ENCODE measurements at places on chromosomes 16 and 17. TPM values are rescaled to one million over a fixed set of nuclear protein-coding genes. Genes with fewer than 3 reads are reported as not detected.

- H3K4me1 ChIP-seq = no peaks in the 10 kb centered on the region
- H3K4me3 ChIP-seq = no peak overlapping the region
Measured at GRCh38 chr17:9229160-9229825, 208.0 kb downstream of the NTN1 start.

GRCh38 chr17:46026166-46027047 lies 27.4 kb downstream of the STH start:
- peaks cover 18% of the 10 kb centered on the region for H3K4me1 ChIP-seq
- H3K27me3 ChIP-seq = no peaks in the 10 kb centered on the region
- DNase-seq = no peak
- H3K4me3 ChIP-seq = no peak overlapping the region
- H3K36me3 ChIP-seq = peaks cover 26% of the 10 kb centered on the region

DNA sequence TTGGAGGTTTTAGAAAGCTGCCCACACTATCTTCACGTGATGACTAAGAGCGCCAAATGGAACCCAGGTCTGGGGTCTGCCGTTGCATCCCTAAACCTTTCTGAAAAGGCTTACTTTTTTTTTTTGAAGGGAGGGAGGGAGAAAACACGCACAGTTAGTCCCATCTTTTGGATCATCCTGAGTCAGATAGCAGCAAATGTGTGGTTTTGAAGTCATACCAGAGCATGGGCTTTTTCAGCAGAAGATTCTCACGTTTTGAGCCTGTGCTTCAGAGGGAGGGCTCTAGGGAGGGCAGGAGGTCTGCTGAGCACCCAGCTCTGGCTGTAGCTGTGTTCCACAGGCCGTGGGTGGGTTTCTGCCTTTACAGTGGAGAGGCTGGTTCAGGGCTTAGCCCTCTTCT lies 194.7 kb downstream of the SNX29 start:
- no peak overlapping the region for H3K27ac ChIP-seq
- H3K4me3 ChIP-seq = no peak overlapping the region
- no peaks in the 10 kb centered on the region for H3K4me1 ChIP-seq
- no peak for DNase-seq
- no peaks in the 10 kb centered on the region for H3K36me3 ChIP-seq

DNA sequence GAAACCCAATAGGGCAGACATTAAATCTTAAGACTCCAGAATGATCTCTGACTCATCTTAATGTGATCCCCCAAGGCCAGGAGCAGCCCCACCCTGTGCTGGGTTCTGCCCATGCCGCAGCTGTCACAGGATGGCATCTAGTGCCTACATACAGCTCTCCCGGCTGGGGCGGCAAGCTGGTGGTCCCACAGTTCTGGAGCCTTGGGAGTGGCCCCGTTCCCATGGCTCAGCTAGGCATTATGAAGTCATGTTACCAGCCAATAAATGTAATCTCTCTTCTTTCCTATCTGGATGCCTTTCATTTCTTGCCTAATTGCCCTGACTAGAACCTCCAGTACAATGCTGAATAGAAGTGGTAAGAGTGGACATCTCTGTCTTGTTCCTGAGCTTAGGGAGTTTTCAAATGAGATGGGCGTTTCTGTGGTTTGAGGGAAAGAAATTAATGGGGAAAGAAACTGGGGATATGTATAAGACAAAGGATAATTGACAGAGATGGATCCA lies 95.7 kb upstream of the DNAH17 start:
- no peaks in the 10 kb centered on the region for H3K27me3 ChIP-seq
- H3K36me3 ChIP-seq = peaks cover 33% of the 10 kb centered on the region
- H3K4me3 ChIP-seq = no peak overlapping the region
- DNase-seq = no peak

DNA sequence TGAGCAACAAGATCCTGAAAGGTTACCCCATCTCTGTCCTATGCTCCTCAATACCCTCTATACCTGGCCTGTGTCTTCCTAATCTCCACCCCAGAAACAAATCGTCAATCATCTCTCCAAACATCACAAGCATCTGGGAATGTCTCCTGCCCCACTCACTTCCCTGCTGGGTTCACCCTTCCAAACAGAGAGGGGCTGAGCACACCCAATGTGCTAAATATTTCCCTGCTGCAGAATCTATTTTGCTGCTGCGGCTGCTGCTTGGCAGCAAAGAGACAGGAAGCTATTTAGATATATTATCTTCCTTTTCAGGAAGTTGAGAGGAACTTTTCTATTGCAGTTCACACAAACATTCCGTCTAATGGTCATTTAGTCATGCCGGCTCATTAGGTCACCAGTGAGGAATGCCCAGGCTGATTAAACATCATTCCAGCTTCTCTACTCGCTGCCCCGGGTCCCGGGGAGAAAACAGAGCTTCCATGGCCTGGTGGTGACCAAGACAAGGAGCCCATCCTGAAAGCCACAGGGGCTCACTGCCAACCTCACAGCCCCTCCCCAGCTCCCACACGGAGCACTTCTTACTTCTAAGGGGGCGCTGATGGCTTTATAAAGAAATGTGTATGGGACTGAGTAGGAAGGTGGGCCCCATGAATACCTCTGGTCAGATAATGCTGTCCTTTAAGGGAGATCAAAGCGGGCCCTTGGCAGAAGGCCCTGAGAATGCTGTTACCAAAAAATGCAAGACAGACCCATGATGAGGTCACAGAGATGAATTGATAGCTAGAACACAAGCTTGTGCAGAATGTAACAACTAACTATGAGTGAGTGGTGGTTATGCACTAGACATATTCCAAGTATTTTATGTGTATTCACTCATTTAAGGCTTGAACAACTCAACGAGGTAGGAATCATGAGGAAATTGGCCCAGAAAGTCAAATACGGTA lies 218.3 kb downstream of the SOX9 start:
- no peaks in the 10 kb centered on the region for H3K4me1 ChIP-seq
- DNase-seq = no peak
- H3K27me3 ChIP-seq = no peaks in the 10 kb centered on the region
- H3K27ac ChIP-seq = no peak overlapping the region
- H3K4me3 ChIP-seq = no peak overlapping the region

- H3K4me1 ChIP-seq = no peaks in the 10 kb centered on the region
- no peak for DNase-seq
- H3K4me3 ChIP-seq = no peak overlapping the region
- no peak overlapping the region for H3K27ac ChIP-seq
- H3K27me3 ChIP-seq = peaks cover 16% of the 10 kb centered on the region
- H3K36me3 ChIP-seq = no peaks in the 10 kb centered on the region
Measured at GRCh38 chr17:65085397-65085796, 28.9 kb upstream of the GNA13 start.

DNA sequence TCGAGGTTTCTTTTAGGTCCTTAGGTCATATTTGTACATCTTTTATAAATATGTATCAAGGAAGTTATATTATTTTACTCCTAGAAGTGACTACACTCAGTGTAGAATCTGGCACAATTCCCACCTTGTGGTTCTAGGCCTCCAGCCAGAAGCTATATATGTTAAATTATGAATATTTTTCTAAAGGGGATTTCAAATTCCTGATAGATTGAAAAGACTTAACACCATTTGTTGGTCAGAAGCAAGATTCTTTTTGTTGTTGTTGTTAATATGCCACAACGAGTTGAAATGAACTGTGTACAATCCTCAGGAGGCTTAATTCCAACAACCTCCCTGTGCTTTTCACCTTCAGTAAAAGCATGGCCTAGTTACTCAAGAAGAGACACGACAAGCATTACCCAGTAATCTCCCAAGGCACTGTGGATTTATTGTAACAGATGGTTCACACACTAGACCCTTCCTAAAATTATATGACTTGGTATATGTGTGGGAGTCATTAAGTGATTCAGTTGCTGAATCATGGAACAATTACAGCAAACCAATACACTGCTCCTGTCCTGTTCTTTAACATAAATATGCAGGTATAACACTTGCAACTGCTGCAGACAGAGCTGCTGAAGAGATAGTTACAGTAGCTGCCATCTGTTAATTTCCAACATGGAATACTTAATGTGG lies 964.4 kb upstream of the GOT2 start:
- no peak overlapping the region for H3K27ac ChIP-seq
- DNase-seq = no peak
- no peaks in the 10 kb centered on the region for H3K36me3 ChIP-seq

DNA sequence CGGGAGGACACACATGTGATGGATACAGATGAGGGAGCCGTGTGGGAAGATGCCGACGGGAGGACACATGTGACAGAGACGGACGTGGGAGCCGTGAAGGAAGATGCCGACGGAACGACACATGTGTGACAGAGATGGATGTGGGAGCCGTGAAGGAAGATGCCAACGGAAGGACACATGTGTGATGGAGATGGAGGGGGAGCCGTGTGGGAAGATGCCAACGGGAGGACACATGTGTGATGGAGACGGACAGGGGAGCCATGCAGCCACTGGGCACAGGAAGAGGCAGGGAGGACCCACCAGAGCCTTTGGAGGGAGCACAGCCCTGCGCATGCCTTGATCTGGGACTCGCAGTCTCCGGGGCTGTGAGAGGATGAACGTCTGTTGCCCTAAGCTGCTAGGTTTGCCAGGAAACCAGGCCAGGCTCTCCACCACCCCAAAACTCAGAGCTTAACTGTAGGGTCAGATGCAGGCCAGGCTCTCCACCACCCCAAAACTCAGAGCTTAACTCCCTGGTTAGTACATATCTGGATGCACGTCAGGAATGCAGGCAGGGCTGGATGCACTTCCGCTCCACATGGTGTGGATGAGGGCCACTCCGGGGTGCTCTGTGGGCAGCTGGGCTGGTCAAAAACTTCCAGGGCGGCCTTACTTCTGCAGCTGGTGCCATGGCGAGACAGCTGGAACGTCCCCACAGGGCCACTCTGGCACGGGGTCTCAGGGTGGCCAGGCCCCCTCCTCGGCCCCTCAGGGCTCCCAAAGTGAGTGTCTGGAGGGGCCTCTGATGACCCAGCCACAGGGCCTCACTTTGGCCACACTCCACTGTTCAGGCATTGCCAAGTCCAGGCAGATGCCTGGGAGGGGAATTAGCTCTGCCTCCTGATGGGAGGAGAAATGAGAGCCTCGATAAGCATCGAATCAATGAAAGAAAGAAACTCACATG lies 47.7 kb upstream of the ZNF469 start:
- no peak for DNase-seq
- no peaks in the 10 kb centered on the region for H3K36me3 ChIP-seq
- no peak overlapping the region for H3K27ac ChIP-seq
- H3K27me3 ChIP-seq = no peaks in the 10 kb centered on the region

GRCh38 chr16:57530104-57530521 lies 6.3 kb downstream of the CCDC102A start:
- peaks cover 8% of the 10 kb centered on the region for H3K36me3 ChIP-seq
- H3K27ac ChIP-seq = peak overlapping the region; percentile 97
- peak overlapping the region; percentile 76 for H3K4me3 ChIP-seq
- no peaks in the 10 kb centered on the region for H3K27me3 ChIP-seq
- H3K4me1 ChIP-seq = peaks cover 51% of the 10 kb centered on the region

DNA sequence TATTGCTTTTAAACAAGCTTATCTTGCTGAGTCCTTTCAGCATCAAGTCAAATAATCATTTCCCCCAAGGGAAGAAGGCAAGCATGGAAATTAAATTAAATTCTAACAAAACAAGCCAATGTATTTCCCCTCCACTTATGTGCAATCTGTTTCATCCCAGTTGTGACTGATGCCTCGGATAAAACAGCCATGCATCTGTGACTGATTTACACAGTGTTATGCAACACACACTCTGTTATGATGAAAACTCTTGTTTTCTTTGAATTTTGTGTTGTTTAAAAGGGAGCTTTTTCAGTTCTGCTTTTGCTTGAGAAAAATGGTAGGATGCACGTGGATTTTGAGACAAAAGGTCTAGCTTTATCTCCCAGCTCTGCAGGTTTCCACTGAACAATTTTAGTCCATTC lies 32.6 kb downstream of the TMEM100 start:
- no peaks in the 10 kb centered on the region for H3K27me3 ChIP-seq
- no peaks in the 10 kb centered on the region for H3K36me3 ChIP-seq
- DNase-seq = no peak
- no peak overlapping the region for H3K4me3 ChIP-seq

- H3K27ac ChIP-seq = no peak overlapping the region
- no peak for DNase-seq
- peaks cover 2% of the 10 kb centered on the region for H3K27me3 ChIP-seq
- no peaks in the 10 kb centered on the region for H3K36me3 ChIP-seq
- no peak overlapping the region for H3K4me3 ChIP-seq
Measured at GRCh38 chr17:68634345-68634876, 33.2 kb upstream of the FAM20A start.

- H3K36me3 ChIP-seq = peaks cover 9% of the 10 kb centered on the region
- no peak for DNase-seq
- peaks cover 51% of the 10 kb centered on the region for H3K4me1 ChIP-seq
- H3K27me3 ChIP-seq = no peaks in the 10 kb centered on the region
Measured at GRCh38 chr17:4142107-4142900, 526 bp downstream of the ZZEF1 start.

DNA sequence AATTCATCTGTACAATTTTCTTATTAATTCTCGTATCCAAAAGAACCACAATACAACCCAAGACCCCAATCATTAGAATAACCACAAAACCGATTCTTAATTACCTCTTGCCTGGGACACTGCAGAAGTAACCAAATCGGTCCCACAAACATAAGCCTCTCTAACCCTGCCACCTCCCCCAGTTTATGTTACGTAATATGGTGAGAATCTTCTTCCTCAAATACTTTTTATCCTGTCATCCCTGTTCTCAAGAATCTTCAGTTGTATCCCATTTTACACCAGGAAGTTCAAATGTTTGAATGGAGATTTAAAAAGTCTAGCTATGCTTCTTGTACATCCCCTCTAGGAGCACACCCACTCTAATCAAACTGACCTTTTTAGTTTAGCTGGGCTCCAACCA lies 269.3 kb upstream of the TBX2 start:
- peaks cover 11% of the 10 kb centered on the region for H3K4me1 ChIP-seq
- H3K27ac ChIP-seq = no peak overlapping the region
- H3K4me3 ChIP-seq = no peak overlapping the region
- DNase-seq = no peak
- H3K36me3 ChIP-seq = no peaks in the 10 kb centered on the region
- peaks cover 12% of the 10 kb centered on the region for H3K27me3 ChIP-seq

DNA sequence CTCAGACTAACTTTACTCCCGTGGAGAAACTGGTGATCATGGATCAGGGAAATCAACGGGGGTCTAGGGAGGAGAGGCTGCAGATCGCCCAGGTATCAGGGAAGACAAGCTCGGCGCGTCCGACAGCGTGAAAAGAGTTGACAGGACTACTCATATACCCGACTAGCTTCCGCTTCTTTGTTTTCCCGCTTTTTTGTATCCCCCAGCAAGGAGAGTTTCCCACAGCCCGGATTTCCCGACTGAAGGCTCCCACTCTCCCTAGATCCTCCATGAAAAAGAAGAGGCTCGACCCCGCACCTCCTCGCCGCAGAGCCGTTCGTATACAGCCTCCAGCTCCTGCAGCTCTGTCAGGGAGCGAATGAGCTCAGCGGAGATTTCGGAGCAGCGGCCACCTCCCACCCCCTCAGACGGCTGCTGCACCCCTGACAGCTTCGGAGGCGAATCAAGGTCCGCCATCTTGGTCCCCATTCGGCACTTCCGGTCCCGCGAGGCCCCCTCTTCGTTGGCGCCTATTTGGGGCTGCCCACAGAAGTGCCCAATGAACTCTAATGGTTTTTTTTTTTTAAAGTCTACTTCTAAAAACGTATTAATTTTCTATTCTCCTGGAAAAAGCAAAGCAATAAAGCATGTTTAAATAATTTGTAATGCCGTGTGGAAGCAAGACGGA lies at the start of gene COG4:
Gene COG4, minus strand, starts transcription at position 479 of the 667 bp plus-strand sequence. Its CDS starts 11 bp downstream, at position 468.
- H3K27me3 ChIP-seq = no peaks in the 10 kb centered on the region
- peak within 1 kb of the TSS; percentile 97 for H3K27ac ChIP-seq
- DNase-seq = peak; percentile 87
- peak within 1 kb of the TSS; percentile 95 for H3K4me3 ChIP-seq
- H3K4me1 ChIP-seq = peaks cover 49% of the 10 kb centered on the region

Gene GFAP
- total RNA-seq = not detected

Gene TMEM235
- total RNA-seq = not detected

Gene GINS2
- total RNA-seq = 87.2 TPM

Gene GJD3
- total RNA-seq = 0.56 TPM

Gene MYLK3
- 0.44 TPM for total RNA-seq

Gene CORO1A
- total RNA-seq = 819 TPM
